ENCODE measurements at places on chromosomes 3 and 15.

DNA sequence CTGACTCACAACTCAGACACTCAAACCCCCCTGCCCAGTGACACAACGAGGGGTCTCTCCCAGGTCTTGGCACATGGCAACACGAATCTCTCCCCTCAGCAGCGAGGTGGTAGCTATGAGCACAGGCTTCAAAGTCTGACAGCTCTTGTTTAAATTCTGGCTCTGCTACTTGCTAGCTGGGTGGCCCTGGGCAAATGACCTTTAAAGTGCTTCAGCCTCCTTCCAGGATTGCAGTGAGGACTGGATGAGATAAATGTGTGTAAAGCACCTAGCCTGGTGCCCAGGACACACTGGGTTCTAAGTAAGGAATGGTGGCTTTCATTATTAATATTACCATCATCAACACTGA, 23.2 kb upstream of the ANPEP start:
- no peak for DNase-seq

DNA sequence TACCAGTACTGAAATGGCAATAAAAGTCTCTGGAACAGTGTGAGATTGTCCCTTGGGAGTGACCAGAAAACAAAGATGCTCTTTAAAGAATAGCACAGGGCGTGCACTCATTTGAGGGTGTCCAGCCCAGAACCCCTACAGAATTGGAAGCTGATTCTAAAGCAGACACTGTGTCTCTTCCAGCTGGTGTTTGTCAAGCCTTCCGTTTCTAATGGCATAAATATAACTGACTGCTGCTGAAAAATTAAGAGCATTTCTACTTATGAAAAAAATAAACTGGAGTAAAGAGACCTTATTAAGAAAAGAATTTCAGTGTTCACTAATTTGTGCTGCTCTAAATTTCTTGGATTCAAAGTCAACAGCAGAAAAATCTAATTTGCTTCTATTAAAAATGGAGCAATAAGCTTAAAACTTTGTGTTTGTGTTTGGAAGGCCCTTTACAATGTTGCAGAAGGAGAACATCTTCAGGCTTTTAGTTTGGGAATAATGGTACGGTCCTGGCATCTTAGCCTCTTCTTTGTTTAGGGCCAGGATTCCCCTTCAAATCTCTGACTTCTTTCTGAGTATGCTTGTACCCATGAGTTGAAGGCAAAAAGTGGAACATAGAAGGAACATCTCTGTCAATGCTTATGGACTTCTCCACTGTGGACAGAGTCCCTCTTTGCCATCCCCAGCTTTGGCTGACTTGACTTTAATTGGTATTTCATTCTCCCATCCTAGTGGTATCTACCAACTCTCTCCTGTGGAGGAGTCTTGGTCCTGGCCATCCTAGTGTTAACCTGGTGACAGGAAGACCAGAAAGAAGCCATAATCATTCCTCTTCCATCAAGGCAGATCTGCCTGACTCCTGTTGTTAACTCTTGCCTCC, 65.9 kb downstream of the THSD4 start:
- DNase-seq: no peak

GRCh38 chr3:17091910-17092582, 207.3 kb downstream of the PLCL2 start:
- no peak for DNase-seq

GRCh38 chr3:196414469-196414868, 17.8 kb downstream of the UBXN7 start:
- no peak for DNase-seq

GRCh38 chr3:16767006-16767405, 117.7 kb upstream of the PLCL2 start:
- DNase-seq: no peak

DNA sequence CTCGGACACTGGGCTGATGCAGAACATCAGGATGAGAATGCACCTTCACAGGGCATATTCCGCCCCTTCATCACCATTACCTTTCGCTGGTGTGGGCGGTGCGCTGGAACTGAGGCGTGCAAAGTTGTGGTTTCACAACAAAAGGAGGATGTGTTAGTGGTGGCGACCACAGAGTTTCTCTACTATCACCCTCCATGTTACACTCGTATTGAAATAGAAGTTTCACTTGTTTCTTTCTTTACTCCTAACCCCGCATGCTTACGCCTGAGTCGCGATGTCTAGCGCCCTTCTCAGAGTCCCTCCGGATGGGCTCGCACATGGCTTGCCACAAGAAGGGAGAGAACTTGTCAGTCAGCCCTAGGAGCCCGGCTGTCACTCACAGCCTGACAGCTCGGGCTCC, 148.7 kb downstream of the GABRB3 start:
- no peak for DNase-seq

Measured in kidney capillary endothelial cell (primary cell).